D721Med (cell line): ENCODE measurements at places on chromosomes 5 and 9.

DNA sequence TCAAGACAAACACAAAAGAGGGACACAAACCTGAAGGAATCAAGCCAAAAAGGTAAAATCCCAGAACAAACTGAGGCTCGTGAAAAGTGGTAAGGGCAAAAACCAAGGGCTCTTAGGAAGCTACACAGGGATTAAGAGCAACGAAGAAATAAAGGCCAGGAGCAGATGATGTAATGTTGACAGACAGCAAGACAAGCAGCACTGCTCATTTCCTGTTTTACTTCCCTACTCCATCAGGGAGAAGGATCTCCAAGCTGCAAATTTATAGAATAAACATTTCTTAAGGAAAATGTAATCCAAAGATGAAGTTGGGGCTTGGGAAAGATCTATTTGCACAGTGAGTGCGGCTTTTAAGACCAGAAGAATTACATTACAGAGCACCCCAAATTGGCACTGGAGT lies 182.3 kb upstream of the MAP1B start:
- no peak for DNase-seq

GRCh38 chr9:137422604-137423513 lies at the start of the genes EXD3 and NOXA1:
Gene EXD3, minus strand, starts transcription at chr9:137423162. Its CDS starts 27,805 bp downstream, at chr9:137395357.
Gene NOXA1, plus strand, starts transcription at chr9:137423393. Its CDS starts 137 bp downstream, at chr9:137423530.
- DNase-seq: peak; percentile 68

DNA sequence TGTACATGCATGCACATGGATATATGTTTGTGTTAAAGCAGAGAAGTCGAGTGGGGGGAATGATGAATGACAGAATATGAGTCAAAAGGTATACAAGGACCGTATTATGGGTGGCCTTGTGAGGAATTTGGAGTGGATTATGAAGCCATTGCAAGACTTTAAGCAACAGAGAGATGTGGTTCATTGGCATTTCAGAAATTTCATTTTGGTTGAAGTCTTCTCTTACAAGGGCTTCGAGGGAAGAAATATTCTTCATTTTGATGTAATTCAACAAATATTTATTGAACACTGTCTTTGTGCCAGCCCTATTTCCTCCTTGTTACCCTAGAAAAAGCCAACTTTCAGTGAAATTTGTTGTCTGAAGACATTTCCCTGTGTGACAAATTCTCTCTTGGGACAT lies 83.9 kb upstream of the SLCO6A1 start:
- no peak for DNase-seq

DNA sequence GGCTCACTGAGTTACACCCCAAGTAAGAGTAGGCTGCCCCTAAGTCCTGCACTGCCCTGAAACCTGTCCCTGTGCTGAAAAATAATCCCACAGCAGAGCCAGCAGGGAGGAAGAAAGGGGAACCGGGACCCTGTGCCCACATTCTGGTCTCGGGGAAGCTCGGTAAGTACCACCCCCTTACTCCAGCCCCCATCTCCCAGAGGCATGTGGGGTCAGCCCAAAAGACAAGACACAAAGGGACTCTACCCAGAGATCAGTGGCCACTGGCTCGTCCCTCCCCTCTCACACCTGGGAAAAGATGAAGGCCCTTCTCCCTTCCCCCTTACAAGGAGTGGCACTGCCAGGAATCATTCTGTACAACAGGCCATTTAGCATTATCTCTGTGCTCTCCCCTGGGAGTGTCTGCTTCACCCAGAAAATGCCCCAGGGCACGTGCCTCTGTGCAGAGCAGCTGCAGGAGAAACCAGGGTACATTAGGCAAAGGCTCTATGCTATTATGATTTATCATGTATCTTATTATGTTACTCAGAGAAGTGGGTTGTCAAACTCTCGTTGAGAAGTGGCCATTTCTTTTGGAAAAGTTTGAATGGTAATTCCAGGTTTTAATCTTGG lies 71.3 kb downstream of the NDFIP1 start:
- no peak for DNase-seq
